ENCODE measurements at places on chromosomes 1 and 21. TPM values are rescaled to one million over a fixed set of nuclear protein-coding genes. Genes with fewer than 3 reads are reported as not detected.

CNKSR1 gene
- total RNA-seq: 1.7 TPM

ZBTB8OS gene
- total RNA-seq: 28.6 TPM

ELAPOR1 gene
- not detected for total RNA-seq

OR10X1 gene
- not detected for total RNA-seq

- no peak for ATAC-seq
These were observed 9.3 kb upstream of the CCN1 start for GRCh38 chr1:85571181-85571759.

DNA sequence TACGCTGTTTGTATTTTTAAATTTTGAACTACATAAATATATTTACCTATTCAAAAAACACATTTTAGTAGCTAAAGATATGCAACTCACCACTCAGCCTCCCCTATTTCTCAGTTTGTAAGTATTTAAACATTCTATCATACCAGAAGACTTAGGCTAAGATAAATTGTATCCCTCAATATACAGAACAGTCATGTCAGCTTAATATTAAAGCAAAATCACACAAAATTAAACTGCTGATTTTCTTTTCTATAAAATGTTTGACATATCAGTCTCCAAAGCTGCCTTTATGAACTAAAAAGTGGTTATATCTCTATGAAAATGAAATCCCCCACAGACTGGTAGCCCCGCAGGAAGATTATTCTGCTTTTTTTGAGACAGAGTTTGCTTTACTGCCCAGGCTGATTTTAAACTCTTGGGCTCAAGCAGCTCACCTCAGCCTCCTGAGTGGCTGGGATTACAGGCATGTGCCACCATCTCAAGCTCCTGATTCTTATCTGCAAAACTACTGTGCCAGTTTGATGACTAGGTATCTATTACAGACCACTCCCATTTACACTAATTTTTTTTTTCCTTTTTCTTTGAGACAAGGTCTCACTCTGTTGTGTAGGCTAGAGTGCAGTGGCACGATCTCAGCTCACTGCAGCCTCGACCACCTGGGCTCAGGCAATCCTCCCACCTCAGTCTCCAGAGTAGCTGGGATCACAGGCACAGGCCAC, 37.6 kb downstream of the NRDC start:
- no peak for ATAC-seq

- ATAC-seq: no peak
These were observed 18.2 kb upstream of the RHOU start for GRCh38 chr1:228717081-228717480.

DNA sequence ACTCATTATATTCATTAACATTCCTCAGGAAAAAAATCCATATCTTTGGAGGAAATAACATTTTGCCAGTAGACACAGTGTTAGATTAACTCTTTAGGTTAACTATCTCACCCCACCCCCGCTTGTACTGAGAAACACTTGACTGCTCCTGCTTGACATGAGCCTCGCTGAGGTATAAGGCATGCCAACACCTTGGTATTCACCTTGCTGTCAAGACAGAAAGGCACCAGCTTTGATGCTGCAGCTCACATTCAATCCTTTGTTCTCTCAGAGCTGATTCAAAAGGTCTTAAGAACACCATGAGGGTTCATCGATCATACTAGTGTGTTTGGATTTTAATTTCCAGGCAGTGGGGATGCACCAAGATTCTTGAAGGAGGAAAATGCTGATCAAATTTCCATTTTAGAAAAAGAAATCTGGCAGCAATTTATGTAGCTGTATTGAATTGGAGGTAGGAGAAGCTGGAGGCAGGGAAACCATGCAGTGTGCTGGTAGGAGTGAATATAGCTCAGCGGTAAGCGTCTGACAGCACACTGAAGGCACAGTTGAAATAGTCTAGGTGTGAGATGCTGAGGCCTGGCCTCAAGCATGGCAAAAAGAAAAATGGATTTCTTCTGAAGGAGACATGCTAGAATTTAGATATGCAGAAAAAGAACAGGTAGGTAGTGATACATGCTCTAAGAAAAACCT, 108.0 kb upstream of the ST6GALNAC5 start:
- no peak for ATAC-seq

- ATAC-seq: no peak
These were observed 59.3 kb upstream of the FBXO28 start for GRCh38 chr1:224054611-224055010.

DNA sequence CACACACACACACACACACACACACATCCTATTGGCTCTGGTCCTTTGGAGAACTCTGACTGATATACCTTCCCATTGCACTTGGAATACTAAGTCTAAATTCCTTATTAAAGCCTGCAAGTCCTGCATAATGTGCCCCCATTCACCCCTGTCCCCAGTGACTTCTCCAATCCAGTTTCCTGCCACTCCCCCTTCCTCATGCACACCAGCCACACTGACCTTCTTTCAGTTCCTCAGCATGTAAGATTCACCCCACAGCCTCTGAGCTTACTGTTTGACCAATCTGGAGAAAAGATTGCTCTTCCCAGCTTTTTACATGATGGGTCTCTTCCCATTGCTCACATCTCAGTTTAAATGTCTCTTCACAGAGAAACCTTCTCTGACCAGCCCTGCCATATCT, 146.6 kb downstream of the TBX15 start:
- ATAC-seq: no peak

DNA sequence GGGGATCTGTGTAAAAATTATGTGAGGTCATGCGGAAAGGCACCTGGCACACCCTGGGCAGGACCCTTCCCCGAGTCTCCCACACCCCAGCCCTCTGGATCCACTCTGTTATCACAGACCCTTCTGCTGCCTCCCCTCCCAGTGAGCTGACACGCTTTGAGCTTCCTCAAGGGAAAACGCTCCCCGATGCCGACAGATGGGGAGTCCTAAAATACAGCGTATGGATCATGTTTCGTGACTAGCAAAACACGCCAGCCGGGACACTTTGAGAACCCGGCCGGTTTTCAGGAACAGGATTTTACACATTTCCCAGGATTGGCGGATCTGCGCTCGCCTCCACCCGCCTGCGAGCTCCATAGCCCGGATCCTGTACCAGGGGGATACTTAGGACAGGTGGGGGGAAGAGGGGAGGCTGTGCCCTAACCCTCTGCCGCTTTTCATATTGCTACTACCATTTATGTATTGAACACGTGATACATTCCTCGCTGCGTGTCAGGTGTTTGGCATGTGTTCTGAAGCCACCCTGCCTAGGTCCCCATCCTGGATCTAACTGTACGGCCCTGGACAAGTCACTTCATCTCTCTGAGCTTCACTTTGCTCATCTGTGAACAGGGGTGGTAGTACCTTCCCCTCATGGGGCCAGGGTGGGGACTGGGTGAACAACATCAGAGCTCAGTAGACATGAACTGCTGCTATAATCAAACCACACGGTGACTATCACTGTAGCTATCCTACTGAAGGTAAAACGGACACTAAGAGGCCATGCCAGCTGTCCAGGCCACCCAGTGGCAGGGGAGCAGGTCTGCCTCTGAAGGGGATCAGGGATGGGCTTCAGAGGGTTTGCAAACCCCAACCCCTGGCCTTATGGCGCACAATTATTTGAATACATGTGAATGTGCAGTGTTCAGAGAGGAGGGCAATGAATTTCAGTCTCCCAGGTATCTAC, 63.2 kb downstream of the SSBP3 start:
- no peak for ATAC-seq

GRCh38 chr21:15801352-15801863, 71.6 kb downstream of the USP25 start:
- ATAC-seq: no peak

DNA sequence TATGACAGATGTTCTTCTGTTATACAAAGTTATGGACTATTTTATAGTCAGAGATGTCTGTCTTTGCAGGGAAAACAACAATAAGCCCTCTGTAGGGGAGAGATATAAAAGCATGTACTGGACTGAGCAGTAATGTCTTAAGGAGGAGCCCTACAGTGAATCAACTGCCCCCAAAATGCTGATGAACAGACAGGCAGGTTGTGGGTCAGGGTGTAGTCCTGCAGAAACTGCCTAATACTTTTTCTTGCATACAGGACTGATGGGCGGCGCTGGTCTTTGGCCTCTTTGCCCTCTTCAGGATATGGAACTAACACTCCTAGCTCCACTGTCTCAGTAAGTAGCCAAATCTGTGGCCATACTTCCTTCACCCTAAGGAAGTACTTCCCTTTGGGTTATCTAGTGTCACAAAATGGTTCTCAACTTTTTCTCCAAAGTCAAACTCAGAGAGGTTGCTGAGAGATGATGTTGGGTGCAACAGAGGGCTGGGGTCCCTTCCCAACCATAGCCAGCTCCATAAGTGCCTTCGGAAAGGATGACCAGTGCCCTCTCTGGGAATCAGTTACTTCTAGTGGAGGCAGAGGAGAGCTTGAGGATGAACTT, 129.8 kb downstream of the PIK3R3 start:
- no peak for ATAC-seq
